AG09319 (cell line): ENCODE measurements at places on chromosomes 2 and 18.

- no peak for DNase-seq
These were observed 486.7 kb upstream of the GCFC2 start for GRCh38 chr2:76197428-76197827.

DNA sequence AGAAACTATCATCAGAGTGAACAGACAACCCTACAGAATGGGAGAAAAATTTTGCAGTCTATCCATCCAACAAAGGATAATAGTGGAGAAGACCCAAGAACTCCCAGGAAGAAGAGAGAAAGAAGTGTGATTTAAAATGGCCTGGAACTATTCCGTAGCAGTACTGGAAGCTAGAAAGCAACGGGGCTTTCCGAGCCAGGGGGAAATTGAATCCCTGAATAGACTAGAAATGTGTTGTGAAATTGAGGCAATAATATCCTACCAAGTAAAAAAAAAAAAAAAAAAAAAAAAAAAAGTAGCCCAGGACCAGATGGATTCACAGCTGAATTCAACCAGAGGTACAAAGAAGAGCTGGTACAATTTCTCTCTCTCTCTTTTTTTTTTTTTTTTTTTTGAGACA is 69.3 kb downstream of the FARP2 start:
- DNase-seq, result no peak

GRCh38 chr2:161243905-161244304 is 64.3 kb upstream of the PSMD14 start:
- no peak for DNase-seq

GRCh38 chr2:139631966-139632365 is 851.8 kb upstream of the NXPH2 start:
- no peak for DNase-seq

DNA sequence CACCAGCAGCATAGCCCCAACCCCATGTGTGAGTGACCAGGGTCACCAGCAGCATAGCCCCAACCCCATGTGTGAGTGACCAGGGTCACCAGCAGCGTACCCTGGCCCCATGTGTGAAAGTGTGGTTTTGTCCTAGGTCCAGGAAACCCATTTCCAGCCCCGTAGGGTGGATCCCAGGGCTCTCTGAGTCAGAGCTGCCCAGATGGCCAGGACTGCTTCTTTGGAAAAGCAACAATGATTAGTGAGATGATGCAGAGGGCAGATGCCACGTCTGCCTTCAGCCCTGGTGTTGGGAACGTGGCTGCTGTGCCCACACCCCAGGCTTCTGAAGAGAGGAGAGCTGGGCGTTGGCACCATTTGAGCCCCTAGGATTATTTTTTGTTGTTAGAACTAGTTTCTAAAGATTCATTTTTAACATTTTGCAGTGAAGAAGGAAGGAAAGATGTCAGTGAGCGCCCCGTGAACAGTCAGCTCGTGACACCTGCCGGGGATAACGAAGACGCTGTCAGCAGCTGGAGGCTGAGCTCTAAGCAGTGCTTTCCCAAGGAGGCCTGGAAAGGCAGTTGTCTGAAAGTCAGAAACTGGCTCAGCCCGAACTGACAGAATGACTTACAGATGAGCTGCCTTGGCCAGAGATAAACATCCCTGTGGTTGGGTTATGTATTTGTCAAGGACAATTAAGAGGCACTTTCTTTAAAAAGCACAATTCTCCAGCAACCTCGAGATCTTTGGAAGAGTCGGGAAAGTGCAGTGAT is 32.1 kb upstream of the KCNG2 start:
- DNase-seq, result peak; percentile 25

DNA sequence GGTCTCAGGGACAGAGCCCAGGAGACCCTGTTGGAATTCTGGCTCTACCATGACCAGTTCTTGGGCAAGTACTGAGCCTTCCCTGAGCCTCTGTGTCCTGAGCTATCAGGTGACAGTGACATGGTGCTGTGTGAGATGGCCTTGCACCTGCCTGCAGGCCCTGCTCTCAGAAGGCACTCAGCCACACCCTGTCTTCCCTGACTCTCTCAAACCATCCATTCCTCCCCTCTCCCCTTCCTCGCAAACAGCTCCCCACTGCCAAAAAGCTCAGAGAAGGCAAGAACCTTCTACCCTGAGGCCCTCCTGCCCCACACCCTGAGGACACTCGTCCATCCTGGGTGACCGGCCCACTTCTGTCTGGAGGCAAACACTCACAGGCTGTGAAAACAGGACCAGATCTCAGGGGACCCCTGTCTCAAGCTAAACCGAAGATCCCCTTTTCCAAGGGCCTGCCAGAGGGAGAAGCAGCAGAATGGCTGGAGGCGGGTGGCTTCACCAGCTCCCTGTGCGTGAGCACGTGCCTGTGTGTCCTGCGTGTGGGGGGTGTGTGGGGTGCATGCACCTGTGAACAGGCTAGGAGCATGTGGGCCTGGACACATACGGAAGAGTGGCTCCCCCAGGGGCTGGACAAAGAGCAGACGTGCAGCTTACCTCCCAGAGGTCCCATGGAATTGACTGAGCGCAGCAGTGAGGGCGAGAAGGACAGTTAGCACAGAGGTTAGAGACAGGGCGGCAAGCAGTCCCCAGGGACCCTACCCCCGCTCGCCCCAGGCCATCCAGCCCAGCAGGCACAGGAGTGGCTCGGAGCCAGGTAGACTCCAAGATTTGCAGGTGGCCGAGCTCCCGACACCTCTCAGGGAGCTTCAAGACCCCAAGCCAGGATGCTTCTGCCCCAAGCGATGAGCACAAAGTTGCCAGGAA is 53.9 kb downstream of the BIN1 start:
- DNase-seq, result no peak
